ENCODE measurements at places on chromosomes 3 and 15.

GRCh38 chr15:51837792-51838251 is 8.4 kb downstream of the TMOD3 start:
- no peak for DNase-seq

DNA sequence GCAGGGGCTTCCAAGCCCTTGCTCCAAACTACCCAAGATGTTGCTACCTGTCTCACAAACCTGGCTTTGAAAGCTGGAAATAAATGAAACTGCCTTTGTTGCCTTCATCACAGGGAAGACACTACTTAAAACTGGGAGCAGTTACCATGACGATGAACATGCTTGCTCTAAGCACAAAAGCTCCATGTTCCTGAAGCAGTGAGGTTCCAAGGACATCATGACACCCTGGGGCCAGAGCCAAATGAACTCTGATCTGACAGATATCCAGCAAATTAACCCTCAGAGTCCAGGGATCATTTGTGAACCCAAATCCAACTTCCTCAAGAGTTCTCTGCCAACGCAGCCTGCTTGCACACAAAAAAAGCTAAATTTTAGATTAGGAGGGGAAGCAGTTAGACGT is 10.7 kb downstream of the TRAIP start:
- no peak for DNase-seq

DNA sequence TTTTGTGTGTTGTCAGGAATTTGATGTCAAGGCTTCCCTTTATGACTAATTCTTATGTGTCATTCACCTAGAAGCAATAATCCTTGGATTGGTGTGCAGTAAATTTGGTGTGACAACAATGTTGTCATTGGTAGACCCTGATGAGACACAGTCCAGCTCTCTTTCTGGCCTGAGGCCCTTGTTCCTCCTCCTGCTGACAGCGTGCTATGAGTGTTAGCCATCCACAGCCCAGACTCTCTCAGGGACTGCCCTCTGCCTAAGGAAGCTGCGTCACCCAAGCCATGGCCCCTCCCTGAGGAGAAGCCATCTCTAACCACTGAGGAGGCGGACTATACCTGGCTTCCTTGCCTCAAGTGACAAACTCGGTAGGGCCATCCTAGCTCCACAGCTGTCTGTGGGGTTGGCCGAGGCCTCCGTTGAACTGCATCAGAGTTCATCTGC is 13.3 kb upstream of the TM4SF1 start:
- DNase-seq: no peak

- no peak for DNase-seq
These were observed 32.0 kb upstream of the RAF1 start for GRCh38 chr3:12695916-12696315.

GRCh38 chr15:96457841-96458240 is 127.3 kb downstream of the NR2F2 start:
- no peak for DNase-seq

GRCh38 chr3:101574388-101575112 is 570 bp downstream of the PCNP start:
- DNase-seq: no peak

- no peak for DNase-seq
These were observed 16.1 kb upstream of the ATP8B4 start for GRCh38 chr15:50135031-50135551.

- no peak for DNase-seq
These were observed 96.8 kb downstream of the DUT start for GRCh38 chr15:48427960-48428547.

GRCh38 chr15:49620199-49620598 is 419 bp downstream of the FAM227B start:
- DNase-seq: no peak

GRCh38 chr3:151592287-151592686 is 131.4 kb upstream of the IGSF10 start:
- DNase-seq: no peak

- no peak for DNase-seq
These were observed 49.4 kb upstream of the ATP2B2 start for GRCh38 chr3:10554746-10555145.

- no peak for DNase-seq
These were observed 11.5 kb downstream of the NUDT16 start for GRCh38 chr3:131393051-131393450.

GRCh38 chr3:56357266-56357665 is 111.0 kb downstream of the ERC2 start:
- no peak for DNase-seq

DNA sequence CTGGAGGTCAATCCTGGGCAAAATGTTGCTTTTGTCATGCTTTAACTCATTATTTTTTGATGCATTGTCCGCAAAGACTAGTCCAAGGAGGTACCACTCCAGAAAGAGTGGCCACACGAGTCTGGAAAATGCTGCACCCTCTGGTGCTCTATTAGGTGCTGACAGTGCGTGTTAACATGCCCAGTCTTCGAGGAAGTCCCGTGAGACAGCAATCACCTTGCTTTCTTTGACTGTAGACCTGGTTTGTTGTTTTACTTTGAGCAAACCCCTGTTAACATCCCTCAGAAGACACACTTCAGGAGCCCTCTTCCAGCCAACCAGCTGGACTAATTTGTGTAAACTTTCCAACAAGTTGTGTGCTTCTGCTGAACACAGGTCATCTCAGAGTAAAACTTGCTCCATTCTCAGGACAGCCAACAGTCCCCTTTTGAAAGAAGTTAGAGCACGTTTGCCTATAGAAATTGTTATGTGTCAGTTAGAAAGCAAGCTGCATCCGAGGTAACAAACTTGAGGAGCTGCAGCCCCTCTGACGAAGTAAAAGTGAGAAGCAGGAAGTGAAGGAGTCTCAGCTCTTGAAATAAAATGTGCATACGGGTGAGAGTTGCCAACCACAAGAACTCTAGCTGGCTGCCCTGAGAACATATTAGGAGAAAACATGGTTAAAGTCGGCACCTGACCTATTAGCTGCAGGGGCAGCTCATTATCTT is 205.0 kb downstream of the LPP start:
- DNase-seq: no peak

- no peak for DNase-seq
These were observed 222.2 kb upstream of the TRIM42 start for GRCh38 chr3:140455521-140456214.

- DNase-seq: no peak
These were observed 9.3 kb upstream of the MAGI1 start for GRCh38 chr3:66048051-66048395.

DNA sequence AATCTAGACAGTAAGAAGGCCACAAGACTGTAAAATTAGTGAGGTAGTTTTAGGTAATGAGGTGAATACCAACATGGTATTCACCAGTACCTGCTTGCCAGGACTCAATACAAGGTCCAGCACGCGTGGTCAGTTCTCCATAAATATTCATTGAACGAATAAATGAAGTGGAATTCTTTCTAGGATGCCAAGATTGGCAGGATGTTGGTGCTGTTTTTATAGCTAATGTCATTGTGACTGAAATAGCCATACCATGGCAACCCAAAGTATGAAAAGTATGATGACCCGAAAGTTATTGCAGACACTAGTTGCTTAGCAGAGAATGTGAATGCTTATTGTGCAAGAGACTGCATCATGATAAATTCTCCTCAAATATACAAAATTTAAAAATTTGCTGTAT is 307.2 kb downstream of the KCNH8 start:
- DNase-seq: no peak

DNA sequence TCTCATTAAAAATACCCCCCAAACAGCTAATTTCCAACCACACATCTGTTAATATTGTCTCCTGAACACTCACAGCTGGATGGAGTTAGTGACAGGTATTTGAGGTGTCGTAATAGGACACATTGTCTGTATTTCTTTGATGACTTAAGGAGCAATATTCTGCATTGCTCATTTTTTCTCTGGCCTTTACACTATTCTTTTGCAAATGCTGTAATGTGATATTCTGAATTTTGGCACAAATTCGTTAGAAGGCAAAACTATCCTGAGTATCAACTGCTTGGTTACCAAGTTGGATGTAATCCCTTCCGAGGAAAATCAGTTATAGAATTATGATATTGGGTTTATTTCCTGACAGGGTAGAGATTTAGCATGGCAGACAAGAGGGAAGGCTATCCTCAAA is 1030.2 kb downstream of the MCTP2 start:
- no peak for DNase-seq

DNA sequence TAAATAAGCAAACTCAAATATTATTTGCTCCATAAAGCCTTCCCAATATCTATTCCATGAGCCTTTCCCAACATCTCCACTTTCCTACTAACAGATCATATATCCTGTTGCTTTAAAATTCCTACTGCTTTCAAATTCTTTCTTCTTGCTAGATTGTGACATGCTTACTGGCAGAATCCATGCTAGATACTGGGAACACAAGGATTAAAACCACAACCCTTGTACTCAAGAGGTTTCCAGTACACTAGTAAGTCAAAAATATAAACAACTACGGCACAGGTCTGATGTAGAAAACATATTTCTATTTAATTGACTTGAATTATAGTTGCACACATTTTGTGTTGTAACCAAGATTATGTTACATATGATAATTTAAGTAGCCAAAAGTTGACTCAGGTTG is 275.0 kb downstream of the ZBTB20 start:
- no peak for DNase-seq

GRCh38 chr15:60179786-60180391 is 175.8 kb downstream of the FOXB1 start:
- DNase-seq: no peak

GRCh38 chr15:60526127-60526616 is 47.2 kb upstream of the ICE2 start:
- DNase-seq: no peak

- no peak for DNase-seq
These were observed 121.1 kb upstream of the PLAAT1 start for GRCh38 chr3:193119926-193120325.

GRCh38 chr3:42541079-42541478 is 38.6 kb downstream of the VIPR1 start:
- no peak for DNase-seq

GRCh38 chr3:136068708-136069107 is 103.2 kb downstream of the PPP2R3A start:
- no peak for DNase-seq

DNA sequence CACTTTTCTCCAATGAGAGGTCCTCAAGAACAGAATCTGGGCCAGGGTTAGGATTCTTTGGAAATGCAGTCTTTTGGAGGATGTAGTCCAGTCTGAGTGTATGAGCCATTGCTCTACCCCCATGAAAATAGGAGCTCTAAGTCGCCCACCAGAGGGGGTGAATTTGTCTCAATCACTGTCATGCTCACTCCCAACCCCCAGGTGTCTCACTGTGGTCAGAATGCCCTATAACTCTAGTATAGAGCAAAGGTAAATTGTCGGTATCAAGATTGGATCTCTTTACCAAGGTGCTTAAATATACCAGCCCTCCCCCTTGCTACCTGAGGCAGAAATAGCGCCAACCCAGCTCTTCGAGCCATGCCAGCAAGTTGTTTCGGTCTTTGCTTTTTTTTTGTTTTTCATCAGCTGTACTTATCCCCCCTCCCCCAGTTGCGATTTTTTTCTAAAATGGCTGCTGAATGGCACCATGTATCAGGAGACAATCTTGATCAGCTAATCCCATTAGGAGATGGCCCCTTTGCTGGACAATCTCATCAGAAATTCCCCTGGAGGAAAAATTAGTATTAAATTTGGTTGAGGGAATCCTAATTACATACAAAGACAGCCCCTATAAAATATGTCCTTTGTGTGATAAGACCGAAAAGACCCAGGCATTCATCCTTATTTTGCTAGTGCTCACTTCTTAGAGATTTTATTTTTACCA is 130.7 kb downstream of the EBLN2 start:
- DNase-seq: no peak

GRCh38 chr3:141828890-141829289 is 47.6 kb upstream of the ATP1B3 start:
- DNase-seq: no peak

DNA sequence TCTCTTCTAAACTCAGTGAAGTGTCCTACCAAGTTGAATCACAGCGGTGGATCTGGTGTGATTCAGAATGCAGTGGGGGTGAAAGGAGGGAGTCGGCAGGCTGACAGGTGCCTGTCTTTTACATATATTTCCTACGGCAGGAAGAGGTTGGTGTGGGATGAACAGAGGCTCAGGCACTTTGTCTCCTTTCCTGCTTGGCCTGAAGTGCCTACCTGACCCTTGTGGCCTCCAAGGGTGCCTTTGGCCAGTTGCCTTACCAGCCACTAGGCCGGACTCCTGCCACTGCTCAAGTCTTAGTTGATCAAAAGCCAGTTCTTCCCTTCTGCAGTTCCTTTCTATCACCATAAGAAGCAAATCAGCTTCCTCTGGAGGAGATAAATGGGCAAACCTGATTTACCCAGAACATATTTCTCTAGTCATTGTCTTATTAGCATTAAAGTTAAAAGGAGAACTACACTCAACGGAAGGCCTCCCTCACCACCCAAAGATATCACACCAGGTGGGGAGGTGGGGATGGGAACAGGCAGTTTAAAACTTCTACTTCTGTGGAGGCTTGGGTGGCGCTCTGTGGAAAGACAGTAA is 52.1 kb downstream of the CRTC3 start:
- no peak for DNase-seq

DNA sequence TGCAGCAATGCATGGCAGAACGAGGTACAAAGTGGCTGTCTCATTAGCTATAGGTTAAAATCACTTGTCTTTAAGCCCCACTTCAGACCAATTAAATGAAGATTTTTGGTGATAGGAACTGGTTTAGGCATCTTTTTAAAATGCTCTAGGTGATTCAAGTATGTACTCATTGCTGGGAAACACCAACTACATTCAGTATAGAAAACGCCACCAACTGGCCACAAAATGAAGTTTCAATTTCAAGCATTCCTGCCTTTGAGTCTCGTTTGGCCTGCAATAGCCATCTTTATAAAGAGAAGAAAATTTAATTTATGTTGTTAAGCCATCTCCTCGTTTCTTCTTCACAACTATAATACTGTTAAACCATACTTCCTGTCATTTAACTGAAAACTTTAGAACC is 587.9 kb downstream of the GBE1 start:
- no peak for DNase-seq

DNA sequence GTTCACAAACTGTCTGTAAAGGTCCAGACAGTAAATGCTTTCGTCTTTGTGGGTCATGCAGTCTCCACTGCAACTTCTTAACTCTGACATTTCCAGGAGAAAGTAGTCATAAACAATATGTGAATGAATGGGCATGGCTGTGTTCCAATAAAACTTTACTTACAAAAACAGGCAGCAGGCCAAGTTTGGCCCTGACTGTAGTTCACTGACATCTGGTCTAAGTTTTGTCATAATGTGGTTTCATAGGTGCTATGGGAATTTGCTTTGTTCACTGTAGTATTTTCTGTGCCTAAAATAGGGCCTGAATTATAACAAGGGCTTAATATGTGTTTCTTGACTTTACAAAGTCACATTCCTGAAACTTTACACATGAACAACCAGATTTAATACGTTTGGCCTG is 186.0 kb upstream of the KBTBD8 start:
- no peak for DNase-seq

DNA sequence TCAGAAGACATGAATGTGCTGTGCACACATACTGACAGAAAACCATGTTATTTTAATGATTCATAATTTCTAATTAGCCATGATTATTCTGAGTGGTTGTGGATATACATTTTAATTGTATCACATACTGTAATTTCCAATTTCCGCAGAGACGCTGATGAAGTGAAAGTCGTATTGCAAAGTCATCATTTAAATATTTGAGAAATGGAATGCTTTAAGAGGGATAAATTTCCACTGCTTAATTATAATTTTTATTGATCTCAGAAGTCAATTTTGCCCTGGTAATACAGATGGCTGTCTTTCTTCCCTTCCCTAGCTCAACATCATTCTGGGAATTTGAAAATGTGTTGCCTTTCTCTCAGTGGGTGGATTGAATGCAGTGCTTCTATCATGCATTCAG is 819.3 kb downstream of the ROBO2 start:
- DNase-seq: no peak
